Stimulated activated CD8-positive, alpha-beta memory T cell treated with anti-CD3 and anti-CD28 coated beads, Interleukin-2, amount 100 ng/mL, for 1 hour (primary cell): ENCODE measurements at places on chromosomes 1 and 21.
A peak's percentile ranks its signal among the peaks of the same experiment; 100 is the strongest.

DNA sequence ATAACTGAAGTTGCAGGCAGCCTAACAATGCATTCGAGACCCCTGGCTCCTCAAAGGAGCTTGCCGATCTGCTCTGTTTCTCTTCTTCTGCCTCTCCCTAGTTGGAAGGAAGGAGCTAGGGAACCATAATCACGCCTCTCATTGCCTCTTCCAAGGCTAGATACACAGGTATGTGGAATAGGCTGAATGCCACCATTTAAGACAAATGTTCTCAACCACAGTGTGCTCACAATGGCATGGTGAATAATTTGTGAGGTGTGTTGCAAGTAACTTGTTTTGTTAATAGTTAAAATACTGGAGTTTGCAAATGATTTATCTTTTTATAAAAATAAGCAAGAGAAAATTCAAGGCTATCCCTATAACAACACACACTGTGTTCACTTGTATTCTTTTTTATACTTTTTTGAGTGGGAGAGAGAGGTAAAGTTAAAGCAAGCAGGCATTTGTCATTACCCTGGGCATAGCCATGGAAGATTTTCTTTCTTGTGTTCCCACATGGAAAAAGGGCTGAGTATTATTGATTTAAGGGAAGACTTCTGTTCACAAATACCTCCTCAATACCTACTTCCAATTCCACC is 45.4 kb upstream of the SYT6 start:
- no peak for DNase-seq

- peak; percentile 45 for DNase-seq
These were observed at the start of gene PATJ for GRCh38 chr1:61741711-61742619. Gene PATJ, plus strand, starts transcription at chr1:61742480. Its CDS starts 20,413 bp downstream, at chr1:61762893.

DNA sequence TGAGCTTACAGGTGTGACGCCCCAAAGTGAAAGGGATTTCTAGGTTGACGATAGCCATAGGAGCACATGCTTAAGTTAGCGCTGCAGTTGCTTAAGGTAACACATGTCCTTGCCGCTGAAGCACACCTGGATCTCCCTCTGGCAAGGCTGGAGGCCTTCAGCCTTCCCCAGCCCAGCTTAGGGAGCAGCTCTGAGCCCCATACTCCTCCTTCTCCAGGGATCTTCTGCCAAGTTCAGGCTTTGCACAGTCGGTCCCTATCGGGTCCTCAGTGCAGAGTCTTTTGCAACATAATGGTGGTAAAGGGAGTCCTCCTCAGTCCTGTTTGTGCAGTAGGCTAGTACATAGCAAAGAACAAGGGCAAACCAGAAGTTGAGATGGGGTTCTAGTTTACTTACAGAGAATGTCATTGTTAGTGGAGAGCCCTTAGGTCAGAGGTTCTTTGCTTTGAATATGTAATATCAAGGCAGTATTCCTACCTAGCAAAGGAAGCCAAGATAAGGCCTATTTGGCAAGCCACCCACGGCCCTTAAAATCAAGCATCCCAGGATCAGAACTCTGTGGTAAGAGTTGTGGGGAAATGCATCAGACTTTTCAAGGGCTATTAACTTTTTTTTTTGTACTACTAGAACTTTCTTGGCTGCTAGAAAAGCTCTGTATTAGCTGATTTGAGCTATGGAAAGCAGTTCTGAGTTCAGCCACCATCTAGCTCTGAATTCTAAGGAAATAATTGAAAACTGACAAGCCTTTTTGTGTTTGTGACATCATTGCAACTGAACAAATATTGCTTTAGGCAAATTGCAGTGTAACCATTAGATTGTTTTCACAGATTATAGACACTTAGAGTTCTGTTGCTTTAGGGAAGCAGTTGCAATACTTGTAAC is 1.4 kb downstream of the EVA1C start:
- DNase-seq, result no peak

DNA sequence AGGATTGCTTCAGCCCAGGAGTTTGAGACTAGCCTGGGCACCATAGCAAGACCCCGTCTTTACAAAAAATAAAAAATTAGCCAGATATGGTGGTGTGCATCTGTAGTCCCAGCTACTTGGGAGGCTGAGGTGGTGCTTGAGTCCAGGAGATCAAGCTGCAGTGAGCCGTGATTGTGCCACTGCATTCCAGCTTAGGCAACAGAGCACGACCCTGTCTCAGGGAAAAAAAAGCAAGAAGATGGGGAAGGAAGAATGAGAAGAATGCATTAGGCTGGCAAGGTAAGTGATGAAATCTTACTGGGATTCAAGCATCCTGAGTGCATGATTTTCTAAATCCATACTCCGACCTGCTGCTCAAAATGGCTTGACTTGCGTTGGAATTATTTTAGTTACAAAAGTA is 6.8 kb downstream of the PCP4L1 start:
- DNase-seq, result no peak

DNA sequence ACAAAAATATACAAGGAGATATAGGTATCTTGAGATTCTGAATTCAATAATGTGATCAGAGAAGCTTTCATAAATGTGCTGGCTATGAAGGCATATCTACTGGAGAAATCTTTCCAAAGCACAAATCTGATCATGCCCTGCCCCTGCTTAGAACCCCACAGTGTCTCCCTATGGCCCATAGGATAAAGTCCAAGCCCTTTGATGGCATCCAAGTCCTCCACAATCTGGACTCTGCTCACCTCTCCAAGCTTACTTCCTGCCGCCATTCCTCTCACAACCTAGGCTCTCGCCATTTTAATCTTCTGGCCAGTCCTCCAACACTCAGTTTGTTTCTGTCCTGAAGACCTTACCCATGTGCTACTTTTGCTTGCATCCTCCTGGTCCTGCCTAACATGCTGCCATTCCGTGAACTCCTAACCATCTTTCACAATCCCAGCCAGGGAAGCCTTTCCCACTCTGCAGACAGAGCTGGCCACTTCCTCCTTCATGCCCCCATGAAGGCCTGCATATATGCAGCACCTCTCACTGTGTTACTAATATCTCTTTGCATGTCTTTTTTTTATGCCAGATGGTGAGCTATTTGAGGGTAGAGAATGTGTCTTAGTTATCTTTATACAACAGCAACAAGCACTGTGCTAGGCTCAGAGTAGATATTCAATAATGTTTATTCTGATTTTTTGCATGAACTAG is 5.6 kb upstream of the ATP1A1 start:
- no peak for DNase-seq

DNA sequence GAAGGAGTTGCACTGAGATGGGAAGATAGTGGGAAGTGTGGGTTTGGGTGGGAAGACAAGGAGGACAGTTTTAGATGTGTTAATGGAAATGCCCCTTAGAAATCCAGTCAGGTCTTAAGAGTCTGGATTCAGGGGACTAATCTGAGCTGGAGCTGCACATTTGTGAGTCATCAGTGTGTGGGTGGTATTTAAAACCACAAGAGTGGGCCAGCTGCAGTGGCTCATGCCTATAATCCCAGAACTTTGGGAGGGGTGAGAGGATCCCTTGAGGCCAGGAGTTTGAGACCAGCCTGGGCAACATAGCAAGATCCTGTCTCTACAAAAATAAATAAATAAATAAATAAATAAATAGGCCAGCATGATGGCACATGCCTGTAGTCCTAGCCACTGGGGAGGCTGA is 40.9 kb upstream of the SLC6A9 start:
- DNase-seq, result no peak

DNA sequence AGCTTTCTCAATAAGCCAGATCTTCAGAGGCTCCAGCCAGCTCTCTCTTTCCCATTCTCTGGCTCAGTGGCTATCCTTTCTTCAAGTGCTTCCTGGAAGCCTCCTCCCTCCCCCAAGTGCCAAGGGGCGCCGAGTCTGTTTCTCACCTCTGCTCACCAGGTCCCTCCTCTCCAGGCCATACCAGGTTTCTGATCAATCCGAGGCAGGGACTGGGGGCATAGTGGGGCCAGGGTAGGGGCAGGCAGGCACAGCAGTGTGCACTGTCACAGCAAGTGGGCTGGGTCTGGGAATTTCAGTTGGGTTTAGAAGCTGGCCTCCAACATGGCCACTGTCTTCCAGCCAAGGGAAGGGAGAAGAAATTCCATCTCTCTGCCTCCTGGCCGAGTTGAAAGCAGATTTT is 56.5 kb downstream of the NAV1 start:
- no peak for DNase-seq

GRCh38 chr1:16498573-16499413 is 15.3 kb downstream of the RNU1-1 start:
- DNase-seq, result peak; percentile 76

GRCh38 chr1:26717017-26717491 is 21.2 kb downstream of the ARID1A start:
- DNase-seq, result no peak

DNA sequence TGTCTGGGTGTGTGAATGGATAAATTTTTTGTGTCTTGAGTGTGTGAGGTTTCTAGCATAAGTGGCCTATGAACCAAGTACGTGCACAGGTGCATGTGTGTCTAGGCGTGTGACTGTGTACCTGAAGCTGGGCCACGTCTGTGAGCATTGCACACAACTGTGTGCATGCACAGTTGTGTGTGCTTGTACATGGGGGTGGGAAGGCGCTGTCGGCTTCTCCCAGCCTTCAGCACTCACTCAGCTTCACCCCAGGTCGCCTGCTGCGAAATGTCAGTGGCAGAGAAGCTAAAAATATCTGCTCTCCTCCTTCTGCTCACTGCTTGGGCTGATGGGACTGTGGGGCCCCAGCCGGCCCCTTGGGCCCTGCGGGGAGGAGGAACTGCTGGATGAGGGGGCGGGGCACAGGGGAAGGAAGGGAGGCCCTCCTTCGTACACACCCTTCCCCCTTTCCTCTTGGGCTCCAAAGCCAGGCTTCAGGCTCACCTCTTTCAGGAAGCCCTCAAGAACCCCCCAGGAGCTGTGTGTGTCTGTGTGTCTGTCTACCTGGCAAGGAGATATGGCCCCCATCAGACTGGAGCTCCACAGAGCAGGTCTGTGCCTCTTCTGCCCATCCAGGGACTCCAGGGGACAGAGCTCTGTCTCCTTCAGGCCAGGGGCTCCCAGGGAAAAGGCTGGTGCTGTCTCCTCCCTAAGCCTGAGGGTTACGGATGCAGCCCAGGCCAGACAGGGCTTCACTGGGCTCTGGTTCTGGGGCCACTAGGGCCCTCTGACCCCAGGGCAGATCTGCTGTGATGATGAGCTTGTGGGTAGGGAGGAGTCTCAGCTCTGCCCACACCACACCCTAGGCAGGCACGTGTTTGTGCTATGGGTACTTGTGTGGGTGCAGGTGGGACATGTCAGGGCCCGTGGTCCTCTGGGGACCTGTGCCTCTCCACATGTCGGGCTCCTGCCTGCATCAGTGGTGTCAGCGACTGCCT is 35.6 kb upstream of the WASF2 start:
- DNase-seq, result no peak

GRCh38 chr1:58436615-58437297 is 109.8 kb downstream of the OMA1 start:
- DNase-seq, result no peak

- DNase-seq, result no peak
These were observed 63.9 kb downstream of the SDC3 start for GRCh38 chr1:30844631-30845030.

- DNase-seq, result no peak
These were observed 22.9 kb downstream of the SERPINC1 start for GRCh38 chr1:173894189-173894588.

GRCh38 chr1:232012773-232013386 is 386.3 kb downstream of the DISC1 start:
- no peak for DNase-seq

- no peak for DNase-seq
These were observed 49.2 kb downstream of the RALGPS2 start for GRCh38 chr1:178774263-178774662.

- no peak for DNase-seq
These were observed 3.8 kb upstream of the MUL1 start for GRCh38 chr1:20511518-20512428.

GRCh38 chr1:12537294-12537693 is 80.7 kb downstream of the DHRS3 start:
- no peak for DNase-seq

- no peak for DNase-seq
These were observed 37.7 kb upstream of the PADI1 start for GRCh38 chr1:17167041-17167785.

- no peak for DNase-seq
These were observed 3.4 kb upstream of the FAM131C start for GRCh38 chr1:16076865-16077238.

- DNase-seq, result no peak
These were observed 24.4 kb upstream of the BCAR3 start for GRCh38 chr1:93705892-93706500.

DNA sequence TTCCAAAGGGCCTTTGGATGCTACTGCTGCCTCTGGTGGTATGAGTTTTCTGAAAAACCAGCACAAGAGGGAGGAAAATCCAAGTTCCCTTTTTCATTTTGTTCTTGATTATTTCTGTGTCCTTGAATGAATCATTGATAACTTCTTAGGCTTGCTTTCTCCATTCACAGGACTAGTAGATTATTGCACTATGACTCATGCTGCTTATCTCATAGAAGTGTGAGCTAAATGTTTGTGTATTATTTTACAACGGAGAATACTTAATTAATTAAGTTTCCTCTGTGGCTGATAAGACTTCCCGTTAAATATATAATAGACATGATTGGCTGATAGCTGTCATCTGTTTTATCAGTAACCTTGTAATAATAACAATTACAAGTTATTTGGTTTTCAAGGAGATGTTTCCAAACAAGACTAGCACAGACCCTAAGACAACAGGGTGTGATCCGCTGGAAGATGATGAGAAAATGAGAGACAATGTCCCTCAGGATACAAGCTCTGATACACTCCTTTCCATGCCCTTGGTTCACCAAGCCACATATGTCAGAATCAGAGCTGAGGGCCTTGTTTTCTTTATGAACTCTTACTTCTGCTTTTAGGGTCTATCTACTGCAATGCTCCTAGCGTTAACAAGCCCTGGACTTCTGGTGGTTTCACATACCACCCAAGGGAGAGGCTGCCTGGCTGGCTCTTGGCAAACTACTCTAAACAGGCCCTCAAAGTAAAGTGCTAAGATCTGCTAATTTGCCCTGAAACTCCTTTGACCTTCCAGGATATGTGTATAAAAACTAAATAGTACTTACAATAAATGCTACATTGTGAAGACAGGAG is 1078.3 kb downstream of the TTLL7 start:
- no peak for DNase-seq

DNA sequence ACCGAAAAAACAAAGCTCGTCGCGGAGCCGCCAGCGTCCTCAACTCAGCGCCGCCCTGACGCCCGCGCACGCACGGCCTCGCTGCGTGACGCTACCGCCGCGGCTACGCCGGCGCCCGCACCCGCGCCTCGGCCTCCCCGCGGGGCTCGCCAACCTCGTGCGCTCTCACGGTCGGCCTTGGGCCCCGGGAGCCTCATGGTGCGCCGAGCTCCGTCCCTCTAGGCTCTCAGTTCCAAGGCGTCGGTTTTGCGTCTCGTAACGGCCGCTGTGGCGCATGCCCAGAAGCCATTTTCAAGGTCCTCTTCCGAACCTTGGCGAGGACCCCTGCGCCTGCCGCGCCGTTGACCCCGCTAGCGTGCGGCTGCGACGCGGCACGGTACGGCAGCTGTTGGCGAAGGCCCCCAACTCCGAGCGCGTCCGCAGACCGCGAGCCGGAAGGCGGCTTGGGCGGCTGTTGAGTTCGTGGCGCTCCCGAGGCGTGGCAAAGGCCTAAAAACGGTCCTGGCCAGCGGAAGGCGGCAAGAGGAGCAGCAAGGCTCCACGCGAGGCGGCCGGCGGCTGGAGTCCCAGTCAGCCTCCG is at the start of gene HENMT1:
HENMT1 (minus strand) TSS at position 64 of the 580 bp plus-strand sequence. CDS start 1,209 bp downstream, outside the sequence.
- peak; percentile 56 for DNase-seq

GRCh38 chr1:1360506-1361169 is 2.3 kb upstream of the MXRA8 start:
- no peak for DNase-seq
